ENCODE measurements at places on chromosomes 13 and 19.

- no peak for ATAC-seq
Observed at GRCh38 chr13:47420568-47420967, 523.7 kb upstream of the HTR2A start.

GRCh38 chr13:52348983-52349780, 56.8 kb downstream of the THSD1 start:
- no peak for ATAC-seq

- ATAC-seq: no peak
Observed at GRCh38 chr13:21175656-21176214, 617 bp downstream of the SKA3 start.

- no peak for ATAC-seq
Observed at GRCh38 chr19:45613926-45614725, 12.1 kb upstream of the GPR4 start.

GRCh38 chr13:28356561-28357021, 138.3 kb downstream of the FLT1 start:
- no peak for ATAC-seq

GRCh38 chr13:111005808-111006505, 91.1 kb upstream of the ANKRD10 start:
- ATAC-seq: peak; percentile 29

- no peak for ATAC-seq
Observed at GRCh38 chr13:40640202-40640601, 26.2 kb downstream of the FOXO1 start.

DNA sequence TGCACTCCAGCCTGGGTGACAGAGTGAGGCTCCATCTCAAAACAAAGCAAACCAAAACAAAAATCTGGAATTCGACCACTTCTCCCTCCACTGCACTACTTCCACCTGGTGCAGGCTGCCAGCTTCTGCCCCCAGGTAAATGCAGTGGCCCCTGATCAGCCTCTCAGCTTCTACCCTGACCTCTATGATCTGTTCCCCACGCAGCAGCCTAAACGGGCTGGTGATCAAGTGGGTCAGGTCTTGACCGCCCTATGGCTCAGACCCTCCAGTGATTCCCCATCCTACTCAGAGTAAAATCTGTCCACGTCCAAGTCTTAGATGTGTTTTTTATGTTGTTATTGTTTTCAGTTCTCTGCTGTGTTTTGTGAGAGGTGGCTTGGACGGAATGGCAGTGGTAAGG, 163.9 kb downstream of the KCTD15 start:
- no peak for ATAC-seq
